ENCODE measurements at places on chromosomes 5 and 9.

DNA sequence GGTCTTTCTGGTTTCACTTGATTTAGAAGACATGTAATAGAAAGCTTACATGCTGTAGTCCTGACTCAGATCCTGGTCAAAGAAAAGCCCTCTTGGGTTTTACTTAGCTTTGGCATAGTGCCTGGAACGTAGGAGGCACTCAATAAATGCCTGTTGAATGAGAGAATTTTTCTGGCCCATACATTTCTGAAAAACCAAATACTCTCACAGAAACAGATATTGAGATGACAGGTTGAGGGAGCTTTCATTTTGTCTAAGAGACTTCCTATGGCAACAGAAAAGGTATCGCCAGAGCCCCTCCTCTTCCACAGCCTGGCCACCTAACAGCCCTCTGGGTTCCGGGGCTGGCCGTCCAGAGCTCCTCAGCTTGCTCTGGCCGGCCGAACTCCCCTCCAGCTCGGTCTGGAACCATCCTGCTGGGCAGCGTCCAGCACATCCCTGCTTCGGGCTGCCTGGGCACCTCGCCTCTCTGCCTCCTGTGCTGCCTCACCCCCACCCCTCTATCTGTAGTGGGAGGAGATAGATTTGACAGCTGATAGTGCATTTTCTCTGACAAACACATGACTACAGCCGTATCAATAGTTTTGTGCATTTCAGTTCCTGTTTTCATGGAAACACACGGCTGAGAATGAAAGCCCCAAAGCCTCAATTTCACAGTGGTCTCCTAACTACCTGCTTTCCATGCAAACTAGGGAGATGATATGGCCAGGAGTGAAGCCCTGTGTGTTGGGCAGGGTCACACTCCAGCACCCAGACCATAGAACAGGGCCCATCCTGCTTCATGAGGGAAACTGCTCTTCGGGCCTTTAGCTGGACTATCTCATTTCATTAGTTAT is 1.1 kb downstream of the IL4 start:
- DNase-seq: no peak

- DNase-seq: no peak
Observed at GRCh38 chr5:142915813-142916424, 145.7 kb downstream of the ARHGAP26 start.

DNA sequence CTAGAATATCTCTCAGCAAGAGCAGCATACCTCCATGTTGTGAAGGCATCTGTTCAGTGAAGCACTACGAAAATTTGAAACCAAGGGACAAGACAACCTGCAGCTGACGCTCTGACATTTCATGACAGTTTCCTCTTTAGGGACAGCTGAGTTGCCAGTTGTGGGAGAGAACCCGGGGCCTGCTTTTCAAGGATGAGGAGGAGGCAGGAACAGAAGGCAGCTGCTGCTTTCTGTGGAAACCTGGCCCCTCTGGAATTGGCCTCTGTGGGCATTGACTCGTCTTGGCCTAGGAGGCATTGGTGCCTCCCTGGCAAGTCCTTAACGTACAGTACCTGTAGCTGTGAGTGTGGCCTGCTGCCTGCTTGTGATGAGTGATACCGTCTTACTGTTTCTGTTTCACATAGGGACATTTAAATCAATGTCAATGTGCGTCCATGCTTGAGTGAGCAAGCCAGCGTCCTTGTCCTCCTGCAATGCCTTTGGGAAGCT is 21.6 kb downstream of the SLC46A2 start:
- DNase-seq: no peak

GRCh38 chr5:153987301-153987700 is 51.4 kb downstream of the FAM114A2 start:
- no peak for DNase-seq

DNA sequence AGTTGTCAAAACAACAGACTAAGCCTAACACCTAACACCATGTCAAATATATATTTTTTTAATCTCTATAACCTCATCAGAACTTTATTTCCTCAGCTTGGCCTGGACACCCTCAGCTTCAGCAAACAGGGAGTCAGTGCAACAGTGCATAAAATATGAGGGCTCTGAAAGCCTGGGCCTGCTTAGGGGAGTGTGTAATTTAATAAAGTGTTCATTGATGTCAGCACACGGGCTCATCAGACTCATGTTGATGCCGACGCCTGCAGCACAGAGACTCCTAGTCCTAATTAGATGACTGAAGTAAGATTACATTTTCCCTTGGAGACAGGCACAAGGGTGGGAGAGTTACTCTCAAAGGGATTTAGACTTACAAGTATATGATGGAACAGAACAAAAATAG is 37.8 kb downstream of the CDH10 start:
- no peak for DNase-seq

DNA sequence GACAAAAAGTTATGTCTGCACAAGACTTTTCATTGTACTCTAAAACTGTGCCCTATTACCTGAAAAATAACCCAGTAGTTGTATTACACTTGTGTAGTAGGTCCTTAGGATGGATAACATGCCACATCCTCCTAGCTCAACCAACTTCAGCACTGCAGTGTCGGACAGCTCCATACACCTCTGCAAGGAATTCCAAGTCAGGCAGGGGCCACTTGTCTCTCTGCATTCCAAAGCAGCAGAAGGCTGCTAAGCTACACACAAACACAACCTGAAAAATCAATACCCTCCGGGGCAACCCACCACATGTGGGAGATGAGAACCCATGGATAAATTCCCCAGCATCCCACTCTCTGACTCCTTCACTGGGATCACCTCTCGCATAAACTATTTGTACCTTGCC is 50.2 kb downstream of the MED10 start:
- no peak for DNase-seq

- no peak for DNase-seq
Observed at GRCh38 chr5:112869948-112870347, 8.9 kb downstream of the SRP19 start.

- DNase-seq: no peak
Observed at GRCh38 chr5:173474881-173475287, 141.6 kb downstream of the BOD1 start.

DNA sequence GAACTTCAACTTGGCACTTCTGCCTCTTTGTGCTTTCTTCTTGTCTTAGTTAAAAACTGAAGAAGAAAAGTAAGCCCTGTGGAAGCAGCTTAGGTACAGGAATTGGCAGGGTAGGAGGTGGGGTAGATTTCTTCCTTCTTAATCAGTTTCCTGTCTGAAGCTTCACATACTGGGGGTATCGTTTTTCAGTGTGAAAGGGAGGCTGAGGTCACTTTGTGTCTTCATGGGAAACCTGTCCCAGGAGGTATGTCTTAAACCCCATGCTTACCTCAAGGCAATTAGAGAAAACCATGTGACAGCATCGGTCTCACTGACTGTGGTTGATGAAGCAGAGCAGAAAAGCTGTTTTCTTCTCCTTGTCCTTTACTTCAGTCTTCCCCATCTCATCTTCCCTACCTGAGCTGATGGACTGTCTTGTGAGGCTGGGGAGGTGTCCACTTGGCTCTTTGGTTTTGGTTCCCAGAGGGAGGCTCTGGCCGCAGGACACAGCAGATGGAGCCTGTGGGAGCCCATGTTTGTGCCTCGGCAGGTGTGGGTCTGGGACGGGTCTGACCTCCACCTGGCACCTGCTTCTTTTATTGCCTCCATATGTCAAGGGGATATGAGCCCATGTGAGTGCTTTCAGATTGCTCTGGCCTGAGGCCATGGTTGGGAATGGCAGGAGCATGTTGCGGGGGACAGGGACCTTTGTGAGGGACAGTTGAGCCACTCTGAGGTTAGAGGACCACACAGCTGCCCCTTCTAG is 47.0 kb downstream of the SH3GL2 start:
- no peak for DNase-seq

GRCh38 chr9:124793015-124793541 is 16.1 kb downstream of the OLFML2A start:
- no peak for DNase-seq

DNA sequence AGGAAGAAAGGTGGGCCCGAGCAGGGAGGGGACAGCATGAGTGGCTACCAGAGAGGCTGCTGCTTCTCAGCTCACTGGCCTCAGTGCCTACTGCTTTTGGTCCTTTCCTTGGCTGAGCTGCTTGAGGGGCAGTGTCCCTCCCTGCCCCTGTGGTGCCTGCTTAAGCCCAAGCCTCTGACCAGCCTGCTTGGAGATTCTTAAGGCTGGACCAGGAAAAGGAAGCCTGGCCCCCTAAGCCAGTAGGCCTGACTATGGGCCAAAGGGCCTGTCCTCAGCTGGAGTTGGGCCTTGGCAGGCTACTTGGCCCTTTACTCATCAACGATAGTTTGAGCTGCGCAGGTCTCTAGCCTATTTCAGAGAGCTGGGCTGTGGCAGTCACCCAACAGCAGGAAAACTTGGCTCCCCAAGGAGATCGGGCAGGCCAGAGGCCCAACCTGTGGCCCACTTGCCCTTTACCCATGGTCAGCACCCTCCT is 24.9 kb downstream of the TCF7 start:
- no peak for DNase-seq

- no peak for DNase-seq
Observed at GRCh38 chr5:160460377-160461049, 38.9 kb downstream of the PTTG1 start.

- DNase-seq: no peak
Observed at GRCh38 chr9:89879276-89879675, 274.5 kb downstream of the GADD45G start.

GRCh38 chr5:52915176-52915875 is 73.8 kb upstream of the ITGA2 start:
- no peak for DNase-seq

- DNase-seq: no peak
Observed at GRCh38 chr9:29800821-29801220, 2227.5 kb upstream of the C9orf72 start.

- DNase-seq: no peak
Observed at GRCh38 chr5:170920196-170920595, 58.4 kb downstream of the RANBP17 start.

GRCh38 chr9:4357929-4358328 is 58.1 kb upstream of the GLIS3 start:
- DNase-seq: no peak

GRCh38 chr5:83147593-83147992 is 70.2 kb downstream of the XRCC4 start:
- DNase-seq: no peak

- no peak for DNase-seq
Observed at GRCh38 chr9:73869264-73869663, 627.9 kb upstream of the RORB start.

DNA sequence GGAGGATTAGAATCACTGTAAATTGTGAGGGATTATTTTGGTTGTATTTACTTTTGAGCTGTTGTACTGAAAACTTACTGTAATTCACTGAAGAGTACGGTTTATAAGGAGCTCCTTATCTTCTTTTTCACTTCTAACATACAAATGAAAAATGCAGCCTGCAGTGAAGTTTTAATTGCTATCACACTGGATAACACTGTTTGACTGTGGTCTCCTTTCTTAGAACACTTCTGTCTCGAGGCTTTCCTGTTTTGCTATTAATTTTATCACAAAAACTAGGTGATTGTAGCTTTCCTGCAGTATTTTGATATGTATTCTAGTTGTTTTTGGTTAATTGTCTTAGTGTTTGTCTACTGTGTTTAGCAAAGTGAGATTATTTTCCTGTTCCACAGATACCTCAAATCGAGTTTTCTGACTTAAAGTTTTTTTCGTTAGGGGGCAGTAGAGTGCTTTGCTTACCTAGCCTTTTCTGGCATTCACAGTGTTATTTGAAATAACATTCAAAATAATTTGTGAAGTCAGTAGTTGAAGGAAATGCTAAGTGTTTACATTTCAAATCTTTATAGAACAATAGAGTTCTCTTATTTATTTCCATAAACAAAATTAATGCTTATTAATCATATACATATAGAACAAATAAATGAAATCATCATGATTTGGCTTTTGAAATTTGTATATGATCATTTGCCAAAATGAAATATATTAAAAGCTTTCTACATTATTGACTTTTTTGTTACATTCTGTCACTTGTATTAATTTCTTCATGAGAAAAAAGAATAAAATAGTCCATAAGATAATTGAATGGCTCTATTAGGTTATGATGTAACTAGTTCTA is 52.9 kb downstream of the COMMD10 start:
- no peak for DNase-seq

GRCh38 chr5:109819878-109820277 is 130.2 kb downstream of the MAN2A1 start:
- no peak for DNase-seq

DNA sequence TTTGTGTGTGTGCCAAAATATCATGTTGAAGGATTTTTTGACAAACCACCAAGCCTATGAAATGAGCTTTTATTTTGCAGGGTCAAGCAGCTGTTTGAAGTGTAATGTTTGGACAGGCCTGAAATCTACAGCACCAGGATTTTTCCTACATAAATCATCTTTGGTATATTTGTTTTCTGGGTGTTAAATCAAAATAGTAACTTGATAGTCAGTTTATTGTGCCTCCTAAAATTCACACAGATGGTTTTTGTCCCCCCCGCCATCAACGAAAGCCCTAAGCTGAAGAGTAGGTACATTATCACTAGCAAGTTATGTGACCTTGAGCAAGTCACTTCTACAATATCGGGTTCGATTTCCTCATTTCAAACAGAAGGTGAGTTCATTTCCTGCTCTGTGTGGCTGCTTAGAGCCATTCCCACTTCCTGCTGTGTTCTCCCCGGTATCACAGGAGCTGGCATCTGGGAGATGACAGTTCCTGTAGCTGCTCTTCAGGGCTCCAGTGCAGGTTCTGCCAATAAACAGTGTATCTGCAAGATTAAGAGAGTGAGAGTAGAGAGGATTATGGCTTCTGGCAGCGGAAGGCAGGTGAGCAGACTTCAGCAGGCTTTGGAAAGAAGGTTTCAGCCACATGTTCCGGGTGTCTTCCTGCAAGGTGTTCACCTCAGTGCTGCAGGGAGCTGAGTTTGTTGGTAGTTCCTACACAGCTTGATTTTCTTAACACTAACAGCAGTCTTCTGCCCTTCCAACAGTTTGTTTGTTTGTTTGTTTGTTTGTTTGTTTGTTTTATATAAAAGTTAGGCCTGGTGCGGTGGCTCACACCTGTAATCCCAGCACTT is 48.4 kb upstream of the GNE start:
- DNase-seq: no peak

DNA sequence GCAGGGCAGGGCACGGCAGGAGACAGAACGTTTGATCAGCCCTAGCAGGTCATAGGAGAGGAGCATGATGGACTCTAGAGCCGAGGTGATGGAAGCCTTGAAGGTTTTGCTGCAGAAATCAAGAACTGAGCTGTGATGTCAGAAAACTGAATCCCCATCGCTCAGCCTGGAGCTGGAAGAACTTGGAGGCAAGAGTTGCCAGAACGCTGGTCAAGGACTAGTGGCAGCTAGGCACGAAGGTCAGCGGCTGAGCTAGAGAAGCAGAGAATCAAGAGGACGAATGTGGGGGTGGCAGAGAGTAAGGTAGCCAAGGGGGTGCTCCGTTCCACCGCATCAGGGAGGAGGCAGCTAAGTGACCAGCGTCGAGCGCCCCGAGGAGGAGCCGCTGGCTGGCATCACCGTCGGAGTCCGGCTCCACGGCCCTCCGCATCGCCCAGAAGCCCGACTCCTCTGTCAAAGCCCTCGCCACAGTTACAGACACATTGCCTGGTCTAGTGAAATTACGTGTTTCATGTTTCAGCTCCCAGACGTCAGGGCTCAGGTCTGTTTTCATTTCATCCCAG is 1.2 kb upstream of the GALNT10 start:
- DNase-seq: no peak

GRCh38 chr9:123639743-123640142 is 283.7 kb downstream of the CRB2 start:
- DNase-seq: no peak

GRCh38 chr5:171672556-171672955 is 113.1 kb upstream of the SMIM23 start:
- no peak for DNase-seq

- no peak for DNase-seq
Observed at GRCh38 chr9:97057651-97058050, 18.7 kb upstream of the CTSV start.

GRCh38 chr9:13814647-13815400 is 499.1 kb downstream of the NFIB start:
- no peak for DNase-seq
